ENCODE measurements at places on chromosomes 2 and 18. TPM values are rescaled to one million over a fixed set of nuclear protein-coding genes. Genes with fewer than 3 reads are reported as not detected.

- no peak overlapping the region for H3K27ac ChIP-seq
- H3K27me3 ChIP-seq: no peaks in the 10 kb centered on the region
- H3K4me1 ChIP-seq: no peaks in the 10 kb centered on the region
- DNase-seq: no peak
- no peaks in the 10 kb centered on the region for H3K36me3 ChIP-seq
Observed at GRCh38 chr18:3983351-3983969, 471.6 kb downstream of the DLGAP1 start.

DNA sequence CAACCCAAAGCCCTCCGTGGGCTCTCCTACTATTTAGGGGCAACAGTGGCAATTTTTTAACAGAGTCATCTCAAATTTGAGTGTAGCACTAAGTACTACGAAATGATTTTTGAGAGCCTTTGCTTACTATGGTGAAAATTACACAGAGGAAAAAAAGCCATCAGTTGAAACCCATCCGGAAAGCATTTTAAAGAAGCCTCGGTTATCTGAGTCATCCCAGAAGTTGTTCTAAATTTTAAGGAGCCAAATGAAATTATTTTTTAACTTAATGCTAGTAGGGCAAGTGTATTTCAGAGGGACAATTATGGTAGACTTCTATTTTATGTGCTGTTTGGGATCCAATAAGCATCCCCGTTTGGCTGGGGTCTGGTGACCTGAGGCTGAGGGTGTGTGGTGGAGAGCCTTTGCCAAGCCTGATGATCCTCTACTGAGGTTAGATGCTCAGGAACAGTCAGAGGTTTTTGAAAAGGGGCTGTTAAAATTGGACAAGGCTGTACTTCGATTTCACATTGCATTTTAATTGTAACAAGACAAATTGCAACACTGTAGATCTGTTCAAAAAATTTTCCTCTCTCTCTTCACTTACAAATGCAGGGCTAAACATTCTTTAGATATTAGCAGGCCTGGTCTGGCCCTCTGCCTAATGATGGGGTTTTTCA, 47.0 kb downstream of the RAPGEF4 start:
- DNase-seq: no peak
- no peak overlapping the region for H3K4me3 ChIP-seq
- peak overlapping the region; percentile 13 for H3K27ac ChIP-seq

DNA sequence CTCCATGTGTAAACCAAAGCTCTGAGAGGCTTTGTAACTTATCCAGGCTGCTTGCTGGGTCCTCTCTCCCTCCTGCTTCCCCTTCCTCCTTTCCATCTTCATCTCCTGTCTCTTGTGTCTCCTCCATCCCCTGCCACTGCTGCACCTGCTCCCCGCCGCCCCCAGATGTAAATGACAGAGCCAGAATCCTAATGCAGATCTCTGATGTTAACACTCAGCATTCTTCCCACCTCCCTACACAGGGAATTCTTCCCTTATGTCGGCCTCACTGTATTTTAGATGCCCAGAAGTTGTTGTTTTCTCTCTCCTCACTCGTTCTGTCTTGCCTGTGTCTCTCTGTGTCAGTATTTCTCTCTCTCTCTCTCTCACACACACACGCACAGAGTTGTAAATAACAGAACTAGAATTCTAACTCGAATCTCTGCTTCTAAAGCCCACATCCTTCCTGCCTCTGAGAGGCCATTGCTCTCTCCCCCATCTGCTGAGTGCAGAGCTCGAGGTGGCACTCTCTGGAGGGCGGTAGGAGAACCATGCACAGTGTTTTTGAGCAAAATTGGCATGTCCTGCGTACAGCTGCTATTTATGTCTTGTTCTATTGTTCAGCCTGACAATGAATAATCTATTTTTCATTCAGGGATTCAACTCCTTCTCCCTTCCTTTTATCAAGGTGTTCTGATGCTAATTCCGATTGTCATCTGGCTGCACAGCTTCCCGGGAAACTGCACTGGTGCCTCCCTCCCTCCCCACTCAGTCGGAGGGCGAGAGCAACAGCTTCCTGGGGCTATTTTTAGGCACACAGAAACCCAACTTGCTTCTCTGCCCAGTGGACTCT, 219.9 kb downstream of the SH3RF3 start:
- DNase-seq: peak; percentile 46
- H3K4me3 ChIP-seq: no peak overlapping the region
- peaks cover 37% of the 10 kb centered on the region for H3K4me1 ChIP-seq
- no peaks in the 10 kb centered on the region for H3K27me3 ChIP-seq

GPR148 gene
- not detected for total RNA-seq

GRCh38 chr18:8684577-8684976, 20.8 kb upstream of the MTCL1 start:
- H3K4me3 ChIP-seq: no peak overlapping the region
- no peaks in the 10 kb centered on the region for H3K4me1 ChIP-seq
- H3K27ac ChIP-seq: no peak overlapping the region

KLHL14 gene
- not detected for total RNA-seq

TTL gene
- total RNA-seq: 24.9 TPM

DNA sequence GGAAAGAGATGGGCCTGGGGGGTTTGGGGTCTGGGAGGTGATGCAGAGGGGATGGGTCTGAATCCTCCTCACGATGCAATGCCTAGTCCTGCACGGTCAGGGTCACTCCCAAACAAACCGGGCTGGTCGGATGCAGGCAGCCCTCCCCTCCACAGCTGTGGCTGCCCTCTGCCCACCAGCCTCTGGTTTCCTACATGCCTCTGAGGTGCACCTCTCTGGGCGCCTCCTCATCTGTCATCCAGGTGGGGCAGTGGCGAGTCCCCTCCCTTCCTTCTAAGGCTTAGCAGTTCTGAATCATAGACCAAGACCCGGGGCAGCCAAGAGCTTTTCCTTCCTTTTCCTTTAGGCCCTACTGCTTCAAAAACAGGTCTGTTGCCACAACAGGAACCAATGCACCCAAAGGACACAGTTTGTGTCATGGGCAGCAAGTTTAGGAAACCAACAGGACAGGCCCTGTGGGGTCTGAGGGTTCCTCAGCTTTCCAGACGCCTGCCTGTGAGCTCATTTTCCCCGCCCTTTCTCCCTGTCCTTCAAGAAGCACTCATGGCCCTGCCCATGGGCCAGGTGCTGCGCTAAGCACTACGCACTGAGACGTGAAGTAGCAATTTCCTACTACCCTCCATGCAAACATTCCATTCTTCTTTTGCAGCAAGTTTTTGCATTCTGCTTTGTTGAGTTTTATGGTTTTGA, 6.5 kb upstream of the MAL start:
- no peaks in the 10 kb centered on the region for H3K4me1 ChIP-seq
- DNase-seq: no peak
- H3K27me3 ChIP-seq: no peaks in the 10 kb centered on the region
- H3K36me3 ChIP-seq: no peaks in the 10 kb centered on the region

CFAP221 gene
- 1.1 TPM for total RNA-seq

- no peak overlapping the region for H3K4me3 ChIP-seq
- DNase-seq: no peak
- H3K36me3 ChIP-seq: no peaks in the 10 kb centered on the region
- H3K4me1 ChIP-seq: no peaks in the 10 kb centered on the region
Observed at GRCh38 chr18:67239826-67240225, 276.7 kb downstream of the DSEL start.

GRCh38 chr2:28025123-28025522, 134.6 kb downstream of the BABAM2 start:
- H3K27me3 ChIP-seq: no peaks in the 10 kb centered on the region
- H3K27ac ChIP-seq: no peak overlapping the region
- no peak overlapping the region for H3K4me3 ChIP-seq
- no peak for DNase-seq

ANKRD62 gene
- total RNA-seq: not detected

GRCh38 chr2:98730707-98731040, 258 bp downstream of the MGAT4A start:
- no peak for DNase-seq
- no peaks in the 10 kb centered on the region for H3K36me3 ChIP-seq
- H3K4me3 ChIP-seq: peak overlapping the region; percentile 83

DNA sequence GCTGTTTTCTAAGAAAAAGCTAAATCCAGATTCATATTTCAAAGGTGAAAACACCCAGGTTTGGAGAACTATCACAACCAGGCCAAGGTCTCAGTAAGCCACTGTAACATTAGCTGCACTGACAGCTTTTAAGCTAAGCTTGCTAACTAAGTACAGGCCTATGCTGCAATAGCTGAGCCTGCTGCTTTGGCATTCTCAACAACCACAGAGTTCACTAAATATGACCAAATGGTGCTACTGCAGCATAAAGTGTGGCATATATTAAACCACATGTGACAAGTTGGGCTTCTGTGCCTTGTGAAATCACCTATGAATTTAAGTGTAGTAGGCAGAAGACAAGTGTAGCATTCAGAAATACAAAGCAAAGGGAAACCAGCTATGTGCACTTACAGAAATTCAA, 206.7 kb downstream of the TCF4 start:
- H3K27me3 ChIP-seq: no peaks in the 10 kb centered on the region
- H3K36me3 ChIP-seq: no peaks in the 10 kb centered on the region
- H3K4me1 ChIP-seq: peaks cover 4% of the 10 kb centered on the region
- no peak for DNase-seq
- H3K4me3 ChIP-seq: no peak overlapping the region

- H3K27ac ChIP-seq: no peak overlapping the region
- no peak for DNase-seq
- H3K27me3 ChIP-seq: no peaks in the 10 kb centered on the region
Observed at GRCh38 chr2:218360453-218360852, 3.8 kb downstream of the CATIP start.

TRAF3IP1 gene
- 5.0 TPM for total RNA-seq

PLCD4 gene
- total RNA-seq: 0.70 TPM

- H3K4me3 ChIP-seq: no peak overlapping the region
- H3K27ac ChIP-seq: no peak overlapping the region
- H3K4me1 ChIP-seq: peaks cover 5% of the 10 kb centered on the region
Observed at GRCh38 chr2:88857274-88857741, 165.8 kb downstream of the RPIA start.

DNA sequence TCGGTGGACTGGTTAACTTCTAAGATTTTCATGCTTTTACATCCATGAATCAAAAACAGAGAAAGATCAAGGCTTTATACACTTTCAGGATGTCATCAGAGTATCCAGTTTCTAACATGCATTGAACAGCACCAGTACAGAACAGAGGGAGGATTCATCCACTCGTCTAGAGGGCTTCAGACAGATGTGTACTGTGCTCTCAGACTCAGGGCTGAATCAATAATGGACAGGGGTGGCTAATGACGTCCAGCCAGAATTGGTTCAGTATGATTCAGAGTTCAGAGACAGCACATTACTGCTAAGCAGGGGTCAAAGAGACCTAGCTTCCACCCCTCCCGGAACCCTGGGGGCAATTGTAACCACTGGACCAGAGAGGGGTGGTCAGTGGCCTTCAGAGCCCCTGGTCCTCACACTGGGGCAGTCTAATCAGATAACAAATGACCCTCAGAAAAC, 37.3 kb downstream of the RNU4ATAC start:
- H3K36me3 ChIP-seq: no peaks in the 10 kb centered on the region
- H3K27ac ChIP-seq: no peak overlapping the region
- no peak overlapping the region for H3K4me3 ChIP-seq
- no peak for DNase-seq
- no peaks in the 10 kb centered on the region for H3K27me3 ChIP-seq

GRCh38 chr2:103847276-103847675, 1006.6 kb upstream of the POU3F3 start:
- H3K36me3 ChIP-seq: no peaks in the 10 kb centered on the region
- no peaks in the 10 kb centered on the region for H3K27me3 ChIP-seq
- no peak for DNase-seq
- H3K4me3 ChIP-seq: no peak overlapping the region
- no peaks in the 10 kb centered on the region for H3K4me1 ChIP-seq

AGXT gene
- total RNA-seq: not detected

HK2 gene
- 8.1 TPM for total RNA-seq

CETN1 gene
- total RNA-seq: not detected

DNA sequence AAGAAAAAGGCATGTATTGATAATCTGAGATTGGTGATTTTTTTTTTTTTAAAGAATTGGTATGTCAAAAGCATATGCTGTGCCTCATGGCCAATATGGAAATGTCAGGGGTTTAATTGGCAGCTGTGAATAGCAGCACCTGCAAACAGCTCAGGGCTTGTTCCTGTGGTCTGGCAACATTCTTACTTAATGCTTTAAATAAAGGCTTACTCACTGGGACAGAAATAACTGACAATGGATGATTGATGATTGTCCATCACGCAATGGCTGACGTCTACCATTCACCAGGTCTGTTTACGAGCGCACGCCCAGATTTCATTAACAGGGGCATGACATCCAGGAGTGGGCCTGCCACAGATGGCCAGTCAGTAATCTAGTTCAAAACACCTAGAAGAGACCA, 66.7 kb downstream of the ETAA1 start:
- DNase-seq: no peak
- no peaks in the 10 kb centered on the region for H3K27me3 ChIP-seq
- H3K4me1 ChIP-seq: no peaks in the 10 kb centered on the region
- no peak overlapping the region for H3K4me3 ChIP-seq
- no peaks in the 10 kb centered on the region for H3K36me3 ChIP-seq
- H3K27ac ChIP-seq: no peak overlapping the region

DNA sequence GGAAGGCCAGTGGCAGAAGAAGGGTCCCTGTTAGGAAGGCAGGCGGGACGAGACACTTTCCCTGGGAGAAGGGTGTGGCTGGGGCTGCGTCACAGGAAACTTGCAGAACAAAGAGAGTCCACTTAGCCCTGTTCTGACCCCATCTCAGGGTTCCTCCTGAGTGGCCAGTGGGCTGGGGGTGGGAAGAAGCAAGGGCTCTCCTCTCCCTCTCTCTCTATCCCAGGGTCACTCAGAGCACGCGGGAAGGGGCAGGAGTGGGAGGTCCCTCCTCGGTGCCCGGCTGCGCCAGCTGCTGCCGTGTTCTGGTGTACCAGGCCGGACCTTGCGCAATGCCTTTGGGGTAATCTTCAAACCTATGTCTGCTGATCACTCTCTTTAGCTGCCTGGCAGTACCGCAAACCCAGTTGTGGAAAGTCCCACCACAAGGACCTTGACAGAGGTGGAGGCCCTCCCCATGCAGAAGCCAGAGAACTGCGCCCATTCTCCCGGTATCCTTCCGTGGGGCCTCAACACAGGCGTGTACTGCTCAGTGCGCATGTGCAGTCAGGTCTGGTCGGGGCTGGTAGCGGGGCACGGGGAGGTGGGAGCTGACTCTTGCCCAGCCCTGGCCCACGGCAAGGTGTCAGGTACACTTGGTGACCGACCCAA, 47.8 kb upstream of the ST3GAL5 start:
- no peaks in the 10 kb centered on the region for H3K27me3 ChIP-seq
- H3K36me3 ChIP-seq: no peaks in the 10 kb centered on the region
- no peak overlapping the region for H3K4me3 ChIP-seq
- H3K4me1 ChIP-seq: no peaks in the 10 kb centered on the region

NEU4 gene
- total RNA-seq: 0.31 TPM

DNA sequence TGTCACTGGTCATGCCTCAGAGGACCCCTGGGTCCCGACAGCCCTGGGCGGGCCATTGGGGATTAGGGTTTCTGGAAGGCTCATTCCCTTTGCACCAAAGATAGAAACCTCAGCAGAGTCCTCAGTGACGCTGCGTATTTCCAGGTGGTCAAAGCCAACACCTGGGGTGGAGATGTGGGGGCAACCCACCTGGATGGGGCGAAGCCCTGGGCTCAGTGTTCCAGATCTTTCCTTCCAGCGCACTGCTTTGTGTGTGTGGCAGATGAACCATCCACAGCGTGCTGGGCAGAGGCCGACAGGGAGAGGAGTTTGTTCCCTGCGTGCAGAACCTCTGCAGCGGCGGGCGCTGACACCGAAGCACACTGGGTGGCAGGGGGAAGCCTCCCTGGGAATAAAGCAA, 143.9 kb downstream of the CTIF start:
- H3K27me3 ChIP-seq: no peaks in the 10 kb centered on the region
- no peak overlapping the region for H3K4me3 ChIP-seq
- peaks cover 42% of the 10 kb centered on the region for H3K4me1 ChIP-seq
- no peak for DNase-seq

GRCh38 chr2:201674298-201674697, 24.1 kb downstream of the MPP4 start:
- no peaks in the 10 kb centered on the region for H3K27me3 ChIP-seq
- DNase-seq: no peak
- no peak overlapping the region for H3K4me3 ChIP-seq
